ENCODE measurements at places on chromosomes 6 and 20.

DNA sequence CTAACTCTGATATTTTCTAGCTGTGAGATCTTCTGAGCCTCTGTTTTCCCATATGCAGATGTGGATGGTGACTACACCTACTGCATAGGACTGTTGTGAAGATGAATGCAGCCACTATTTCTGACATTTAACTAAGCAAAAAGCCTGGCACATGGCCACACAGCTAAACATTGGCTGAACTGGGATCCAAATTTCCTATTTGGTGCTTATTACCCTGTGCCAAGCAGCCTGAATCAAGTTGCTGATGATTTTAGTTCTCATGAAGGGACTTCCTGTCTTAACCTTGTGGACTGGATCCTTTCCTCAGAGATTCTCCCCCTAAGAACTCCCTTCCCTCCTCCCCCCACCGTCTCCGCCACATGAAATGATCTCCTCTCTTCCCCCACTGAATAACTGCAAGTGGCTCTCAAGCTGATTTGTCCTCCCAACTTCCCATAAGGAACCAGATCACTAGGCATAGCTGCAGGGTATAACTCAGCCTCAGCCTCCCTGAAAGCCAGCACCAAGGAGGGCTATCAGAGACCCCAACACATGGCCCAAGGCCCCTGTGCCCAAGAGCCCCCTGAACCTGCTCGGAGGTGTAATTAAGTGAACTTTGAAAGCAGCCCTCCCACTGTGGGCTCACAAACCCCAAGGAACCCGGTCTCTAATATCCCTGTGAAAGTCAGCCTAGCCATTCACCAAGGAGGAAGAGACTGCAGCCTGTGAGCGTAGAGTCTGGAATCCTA lies 55.7 kb downstream of the MAFB start:
- DNase-seq, result no peak

GRCh38 chr6:111925296-111925695 lies 52.0 kb upstream of the FYN start:
- DNase-seq, result no peak

- peak; percentile 80 for DNase-seq
Observed at GRCh38 chr20:1844325-1845162, 50.7 kb upstream of the SIRPA start.

DNA sequence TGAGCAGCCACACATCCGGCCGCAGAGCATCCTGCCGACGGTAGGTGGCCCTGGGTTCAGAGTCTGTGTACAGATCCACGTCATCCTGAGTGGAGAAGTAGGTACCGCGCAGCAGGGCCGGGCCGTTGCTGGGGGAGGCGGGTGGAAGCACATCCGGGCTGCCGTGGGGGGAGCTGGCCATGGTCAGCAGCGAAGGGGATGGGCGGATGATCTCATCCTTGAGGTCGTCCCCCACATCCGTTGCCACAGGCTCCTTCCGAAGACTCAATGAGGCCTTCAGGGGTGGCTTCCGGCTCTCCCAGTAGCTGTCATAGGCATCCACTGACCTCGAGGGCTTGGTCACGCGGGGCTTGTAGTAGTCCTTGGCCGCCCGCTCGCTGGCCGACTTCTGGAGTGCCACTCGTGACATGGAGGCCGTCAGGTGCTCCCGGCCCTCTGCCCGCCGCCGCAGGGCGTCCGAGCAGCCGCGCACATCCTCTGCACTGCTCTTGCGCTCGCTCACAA lies 9.2 kb downstream of the SPATA2 start:
- no peak for DNase-seq

- DNase-seq, result no peak
Observed at GRCh38 chr6:163748886-163749285, 334.4 kb downstream of the QKI start.

Data from hepatocyte (in vitro differentiated cells).